ENCODE measurements at places on chromosomes 1 and 21.

GRCh38 chr1:229625915-229626831 is at the start of the genes TAF5L and URB2:
TAF5L (minus strand) TSS chr1:229626122; CDS start chr1:229614482, 11,640 bp downstream.
URB2 (plus strand) TSS chr1:229626247; CDS start chr1:229627634, 1,387 bp downstream.
- DNase-seq = peak; percentile 84

- DNase-seq = no peak
Measured at GRCh38 chr1:223761411-223761810, 49.1 kb downstream of the CAPN2 start.

GRCh38 chr1:86500714-86501113 is 32.0 kb downstream of the CLCA1 start:
- DNase-seq = no peak

GRCh38 chr1:248892590-248892989 is 13.4 kb upstream of the PGBD2 start:
- DNase-seq = no peak

- no peak for DNase-seq
Measured at GRCh38 chr1:6906783-6907182, 121.5 kb downstream of the CAMTA1 start.

DNA sequence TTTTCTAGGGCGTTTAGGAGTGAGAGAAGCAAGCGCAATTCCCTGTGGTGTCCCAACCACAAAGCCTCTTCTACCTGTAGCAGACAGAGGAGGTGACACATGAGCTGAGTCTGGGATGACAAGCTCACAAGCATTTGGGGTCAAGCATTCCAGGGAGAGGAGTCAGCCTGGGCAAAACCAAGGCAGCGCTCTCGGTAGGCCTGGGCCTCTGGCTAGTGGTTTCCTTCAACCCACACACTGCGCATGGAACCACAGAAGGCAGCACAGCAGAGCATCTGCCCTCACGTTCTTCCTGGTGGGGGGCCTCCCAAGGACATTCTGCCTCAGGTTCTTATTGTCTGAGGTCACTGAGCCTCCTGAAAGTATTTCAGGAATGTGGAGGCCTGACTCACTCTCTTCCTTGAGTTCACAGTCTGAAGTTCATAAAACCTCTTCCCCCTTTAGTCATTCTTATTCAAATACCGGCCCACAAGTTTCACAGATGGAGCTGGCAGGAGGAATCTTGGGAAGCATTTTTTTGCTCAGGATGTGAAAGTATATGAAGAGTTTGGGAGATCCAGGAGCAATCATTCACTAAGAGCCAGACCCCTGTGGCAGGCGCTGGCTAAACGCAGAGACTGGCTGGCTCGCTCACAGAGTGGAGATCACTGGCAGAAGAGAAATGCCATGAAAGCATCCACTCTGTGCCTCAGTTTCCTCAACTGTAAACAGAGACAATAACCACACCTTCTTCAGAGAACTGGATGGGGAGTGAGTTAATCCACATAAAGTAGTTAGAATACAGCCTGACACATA is 26.8 kb downstream of the CCN1 start:
- DNase-seq = no peak

DNA sequence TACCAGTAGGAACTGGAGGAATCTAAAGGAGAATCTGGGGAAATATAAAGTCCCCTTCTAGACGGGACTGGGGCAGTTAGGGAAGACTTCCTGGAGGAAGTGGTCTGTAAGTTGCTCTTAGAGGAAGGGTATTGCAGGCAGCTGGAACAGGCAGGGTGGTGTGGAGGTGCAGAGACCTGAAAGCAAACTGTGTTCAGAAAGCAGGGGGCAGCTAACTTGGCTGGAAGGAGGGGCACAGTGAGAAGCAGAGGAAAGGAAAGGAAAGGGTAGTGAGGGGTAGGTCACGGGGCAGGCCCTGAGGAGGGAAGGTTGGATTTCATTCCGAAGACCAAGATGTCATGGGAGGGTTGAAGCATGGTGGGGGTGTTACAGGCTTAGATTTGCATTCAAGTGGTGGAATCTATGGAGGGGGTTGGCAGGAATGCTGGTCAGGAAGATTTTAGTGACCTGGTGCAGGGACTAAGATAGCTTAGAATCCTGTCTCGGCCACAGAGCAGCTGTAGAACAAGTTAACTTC is 240.7 kb downstream of the FOXD2 start:
- DNase-seq = no peak

DNA sequence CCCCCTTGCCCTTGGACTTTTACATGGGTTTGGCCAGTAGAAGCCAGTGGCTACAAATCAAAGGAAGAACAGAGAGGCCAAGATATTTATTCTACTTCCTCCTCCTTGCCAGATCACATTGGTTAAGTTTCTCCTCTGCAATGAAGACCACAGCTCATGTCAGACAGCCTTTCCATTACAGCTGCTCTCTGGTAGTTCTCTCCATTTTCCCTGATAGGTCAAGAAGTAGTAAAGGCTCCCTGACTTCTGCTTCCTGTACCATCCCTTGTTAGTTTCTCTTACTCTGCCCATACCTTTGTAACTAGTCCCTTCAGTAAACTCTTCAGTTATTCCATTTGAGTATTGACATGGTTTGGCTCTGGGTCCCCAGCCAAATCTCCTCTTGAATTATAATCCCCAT is 27.8 kb downstream of the NME7 start:
- no peak for DNase-seq

DNA sequence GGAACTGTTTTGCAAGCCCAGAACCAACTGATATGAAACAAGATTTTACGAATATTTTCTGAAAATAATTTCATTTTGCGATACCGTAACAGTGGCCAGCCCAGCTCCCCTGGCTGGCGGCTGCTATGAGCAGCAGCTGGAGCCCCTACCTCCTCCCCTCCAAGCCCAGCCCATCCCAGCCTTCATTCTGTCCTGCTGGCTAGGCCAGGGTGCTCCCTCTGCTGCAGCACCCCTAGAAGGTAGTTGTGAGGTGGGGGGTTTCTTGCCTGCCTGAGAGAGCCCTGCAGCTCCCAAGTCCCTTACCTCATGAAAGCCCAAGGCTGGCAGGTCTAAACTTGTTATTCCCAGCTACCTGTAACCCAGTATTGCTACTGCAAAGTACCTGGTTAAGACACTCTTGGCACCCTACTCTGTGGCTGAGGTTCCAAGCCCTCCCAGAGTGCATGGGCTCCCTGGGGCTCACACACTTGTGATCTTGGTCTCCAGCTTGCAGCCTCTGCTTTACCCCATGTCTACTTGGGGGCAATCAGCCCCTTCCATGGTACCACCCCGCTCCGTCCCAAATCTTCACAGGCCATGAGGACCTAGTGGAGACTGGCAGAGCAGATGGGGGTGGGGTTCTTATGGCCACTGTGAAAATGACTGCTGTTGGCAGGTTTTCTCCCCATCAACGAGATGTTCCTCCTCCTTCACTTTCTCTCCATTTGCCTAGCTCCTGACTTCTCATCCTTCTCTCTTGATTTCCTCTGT is 239.8 kb downstream of the TRABD2B start:
- no peak for DNase-seq

- no peak for DNase-seq
Measured at GRCh38 chr1:51285055-51285454, 45.3 kb downstream of the TTC39A start.

DNA sequence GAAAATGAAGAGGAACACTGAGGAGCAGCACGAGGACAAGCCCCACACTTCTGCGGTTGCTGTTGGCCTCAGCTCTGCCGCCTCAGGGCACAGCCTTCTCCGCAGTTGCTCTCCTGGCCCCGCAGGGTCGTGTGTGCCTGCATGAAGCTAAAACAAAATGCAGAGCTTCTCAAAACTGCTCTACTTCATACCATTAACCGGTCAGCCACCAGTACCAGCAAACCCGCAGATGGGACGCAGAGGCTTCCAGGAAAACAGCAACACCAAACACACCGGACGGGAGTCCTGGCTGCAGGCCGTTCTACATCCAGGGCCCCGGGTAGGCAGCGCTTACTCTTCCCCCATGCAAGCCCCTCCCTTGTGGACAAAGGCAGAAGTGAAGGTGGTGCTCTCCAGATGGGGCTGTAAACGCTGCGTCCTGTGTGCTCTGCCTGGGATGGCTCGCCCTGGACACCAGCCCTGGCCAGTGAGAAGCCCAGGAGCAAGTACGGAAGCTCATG is 7.1 kb upstream of the C1orf159 start:
- DNase-seq = no peak

GRCh38 chr1:168617974-168618750 is 41.8 kb downstream of the XCL1 start:
- DNase-seq = no peak

GRCh38 chr1:16127676-16128337 is 28.1 kb downstream of the EPHA2 start:
- DNase-seq = no peak

- no peak for DNase-seq
Measured at GRCh38 chr1:41704196-41704595, 214.5 kb downstream of the HIVEP3 start.

GRCh38 chr1:117820694-117821381 is 108.6 kb downstream of the GDAP2 start:
- no peak for DNase-seq

DNA sequence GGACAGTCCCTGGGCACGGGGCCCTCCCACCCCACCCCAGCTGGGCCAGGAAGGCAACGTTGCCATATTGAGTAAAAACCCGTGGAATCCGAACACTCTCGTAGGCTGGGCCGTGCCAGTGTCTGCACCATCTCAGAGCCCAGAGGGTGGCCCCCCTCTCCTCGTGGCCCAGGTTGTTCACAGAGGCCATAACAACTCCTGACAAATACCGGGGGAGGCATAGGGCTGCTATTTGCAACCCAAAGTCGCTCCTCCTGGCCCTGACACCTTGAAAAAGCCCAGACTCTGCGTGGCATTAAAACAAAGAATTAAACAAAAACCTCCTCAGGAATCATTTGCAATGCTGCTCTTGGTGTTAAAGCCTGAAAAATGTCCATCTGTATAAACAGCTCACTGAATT is 141.4 kb downstream of the CASZ1 start:
- DNase-seq = no peak

DNA sequence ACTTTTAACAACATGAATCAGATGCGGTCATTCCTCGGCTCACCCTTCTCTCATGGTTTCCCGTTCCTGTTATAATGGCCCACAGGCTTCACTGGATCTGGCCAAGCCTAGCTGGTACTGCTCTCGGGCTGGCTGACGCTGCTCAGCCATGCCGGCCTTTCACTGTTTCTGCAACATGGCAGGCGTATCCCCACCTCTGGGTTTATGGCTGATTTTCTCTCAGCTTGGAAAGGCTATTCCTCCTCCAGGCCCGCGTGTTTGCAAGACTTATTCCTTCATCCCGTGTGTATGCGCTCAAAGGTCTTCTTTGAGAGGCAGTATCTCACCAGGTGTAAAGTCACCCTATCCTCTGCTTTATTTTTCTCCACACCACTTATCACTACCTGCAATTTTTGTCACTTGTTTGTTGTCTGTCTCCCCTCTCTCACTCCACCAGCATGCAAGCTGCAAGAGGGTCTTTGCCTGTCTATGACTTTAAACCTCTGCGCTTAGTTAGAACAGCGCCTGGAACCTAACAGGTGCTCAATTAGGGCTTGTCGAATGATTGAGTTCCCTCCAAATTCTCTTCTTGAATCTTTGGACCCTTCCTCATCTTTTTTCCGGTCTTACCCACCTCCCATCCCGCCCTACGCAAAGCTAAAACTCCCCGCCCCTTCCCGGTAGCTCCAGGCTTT is 491 bp upstream of the RAP1A start:
- DNase-seq = no peak

DNA sequence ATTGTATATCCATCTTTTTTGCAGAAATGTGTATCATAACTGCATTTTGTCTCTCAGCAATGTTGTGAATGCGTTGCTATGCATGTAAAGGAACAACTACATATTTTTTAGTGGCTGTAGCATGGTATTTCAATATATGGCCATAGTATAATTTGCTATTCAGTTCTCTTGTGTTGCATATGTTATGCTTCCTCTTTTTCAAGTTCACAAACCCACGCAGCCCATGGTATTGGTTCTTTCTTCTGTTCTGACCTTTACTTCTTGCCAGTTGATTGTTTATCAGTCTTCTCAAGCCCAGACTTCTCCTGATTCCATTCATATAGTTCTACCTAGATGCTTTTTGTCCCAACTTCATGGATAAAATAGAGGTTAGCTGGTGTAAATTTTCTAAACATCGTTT is 6.1 kb downstream of the SLC22A15 start:
- DNase-seq = no peak

DNA sequence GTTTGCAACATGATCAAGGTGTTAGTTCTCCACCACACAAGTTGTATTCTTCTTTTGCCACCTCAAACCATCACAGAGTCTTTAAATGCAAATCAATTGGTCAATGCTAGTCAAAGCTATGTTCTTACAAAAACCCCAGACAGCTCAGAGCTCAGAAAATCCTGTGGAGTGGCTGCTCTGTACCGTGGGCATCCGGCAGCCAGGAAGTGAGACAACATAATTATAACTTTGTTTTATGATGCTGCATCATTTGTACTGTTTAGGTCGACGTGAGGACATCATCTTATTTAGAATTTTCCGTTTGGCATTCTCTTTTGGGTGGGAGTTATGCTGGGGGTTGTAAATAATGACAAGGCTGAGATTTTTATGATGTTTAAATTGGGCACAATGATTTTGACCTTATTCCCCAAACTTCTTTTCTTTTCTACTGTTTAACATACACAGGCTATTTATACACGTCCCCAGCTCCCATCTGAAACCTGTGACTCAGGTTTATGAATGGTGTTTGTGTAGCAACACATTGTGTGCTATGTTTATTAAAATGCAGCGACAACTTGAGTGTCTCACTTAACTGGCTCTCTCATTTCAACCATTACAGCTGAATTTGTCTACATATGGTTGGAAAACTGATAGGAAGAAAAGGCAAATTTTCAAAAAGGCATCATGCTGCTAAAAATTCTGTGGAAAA is 124.0 kb downstream of the CNIH3 start:
- DNase-seq = no peak

- DNase-seq = no peak
Measured at GRCh38 chr1:17594690-17595601, 55.4 kb downstream of the ARHGEF10L start.

- no peak for DNase-seq
Measured at GRCh38 chr1:174911606-174912005, 88.1 kb upstream of the CACYBP start.

GRCh38 chr1:175633801-175634200 is 109.6 kb downstream of the TNR start:
- no peak for DNase-seq

DNA sequence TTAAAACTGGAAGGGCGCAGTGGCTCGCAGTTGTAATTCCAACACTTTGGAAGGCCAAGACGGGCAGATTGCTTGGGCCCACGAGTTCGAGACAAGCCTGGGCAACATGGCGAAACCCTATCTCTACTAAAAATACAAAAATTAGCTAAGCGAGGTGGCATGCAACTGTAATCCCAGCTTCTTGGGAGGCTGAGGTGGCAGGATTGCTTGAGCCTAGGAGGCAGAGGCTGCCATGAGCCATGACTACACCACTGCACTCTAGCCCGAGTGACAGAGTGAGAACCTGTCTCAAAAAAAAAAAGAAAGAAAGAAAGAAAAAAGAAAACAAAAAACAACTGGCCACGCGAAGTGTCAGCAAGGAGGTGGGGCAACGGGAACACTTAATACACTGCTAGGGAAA is 6.3 kb downstream of the UBE2G2 start:
- no peak for DNase-seq

- DNase-seq = no peak
Measured at GRCh38 chr1:25148673-25149300, 83.5 kb downstream of the SYF2 start.

- no peak for DNase-seq
Measured at GRCh38 chr1:215418876-215419447, 148.1 kb upstream of the KCTD3 start.

GRCh38 chr1:10674700-10675609 is 121.5 kb downstream of the CASZ1 start:
- no peak for DNase-seq

- DNase-seq = no peak
Measured at GRCh38 chr1:200294241-200294640, 115.6 kb downstream of the ZNF281 start.
